A172 (cell line): ENCODE measurements at places on chromosomes 2 and 18. TPM values are rescaled to one million over a fixed set of nuclear protein-coding genes. Genes with fewer than 3 reads are reported as not detected.

SNTG2 gene
- total RNA-seq, result 0.86 TPM in 1 of 2 replicates, not detected in the other

GRCh38 chr2:160110674-160111239 lies 48.3 kb upstream of the PLA2R1 start:
- no peak for DNase-seq

YPEL5 gene
- 91.4 and 112 TPM in 2 replicates for total RNA-seq

DLX1 gene
- total RNA-seq, result 3.9 and 5.3 TPM in 2 replicates

- DNase-seq, result no peak
Measured at GRCh38 chr2:180646756-180647155, 333.6 kb upstream of the UBE2E3 start.

KCNG2 gene
- not detected in 2 replicates for total RNA-seq

- DNase-seq, result no peak
Measured at GRCh38 chr2:233094614-233095013, 34.5 kb downstream of the INPP5D start.
